Activated naive CD4-positive, alpha-beta T cell treated with Interleukin-2 at 50 U/mL for 16 hours (primary cell): ENCODE measurements at places on chromosomes 2 and 18.

DNA sequence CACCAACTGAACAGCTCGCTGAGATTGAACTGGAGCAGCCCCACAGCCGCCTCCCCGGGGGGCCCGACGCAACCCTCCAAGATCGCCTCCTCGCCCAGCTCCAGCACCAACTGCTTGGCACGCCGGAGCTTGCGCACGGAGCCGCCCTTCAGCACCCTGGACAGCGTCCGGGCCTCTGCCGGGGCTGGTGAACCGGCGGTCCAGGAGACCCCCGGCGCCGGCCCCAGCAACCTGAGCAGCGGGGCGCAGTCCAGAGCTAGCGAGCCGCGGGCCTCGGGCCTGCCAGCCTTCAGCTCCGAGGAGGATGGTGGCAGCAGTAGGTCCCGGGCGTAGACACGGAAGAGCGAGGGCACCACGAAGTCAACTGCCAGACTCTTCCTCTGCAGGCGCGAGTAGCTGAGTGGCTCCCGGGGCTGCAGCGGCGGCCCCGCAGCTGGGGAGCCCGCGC lies 1.2 kb downstream of the ALK start:
- peak; percentile 30 for DNase-seq

DNA sequence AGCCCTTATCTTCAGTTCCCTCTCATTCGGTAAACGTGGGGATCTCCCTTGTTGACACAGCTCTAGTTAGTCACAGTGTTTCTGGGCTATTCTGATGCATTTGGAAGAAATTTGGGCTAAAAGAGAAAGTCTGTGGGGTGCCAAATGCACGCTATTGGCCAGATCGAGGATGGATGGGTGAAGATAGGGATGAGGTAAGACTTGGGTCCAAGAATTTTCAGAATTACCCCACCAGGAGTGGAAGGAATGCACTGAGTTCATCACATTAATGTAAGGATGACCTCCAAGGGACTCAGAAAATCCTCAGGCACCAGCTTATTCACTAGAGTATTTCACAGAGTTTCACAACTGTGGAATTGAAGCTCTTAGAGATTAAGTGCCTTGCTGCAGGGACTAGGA lies 49.3 kb downstream of the NRP2 start:
- no peak for DNase-seq

GRCh38 chr2:138015494-138015893 lies 51.2 kb downstream of the HNMT start:
- no peak for DNase-seq

- no peak for DNase-seq
Measured at GRCh38 chr18:54151376-54151775, 73.1 kb downstream of the MBD2 start.

GRCh38 chr2:43075054-43075593 lies 151.3 kb downstream of the ZFP36L2 start:
- DNase-seq = no peak

- DNase-seq = no peak
Measured at GRCh38 chr18:8412117-8412516, 197.1 kb upstream of the RAB12 start.

DNA sequence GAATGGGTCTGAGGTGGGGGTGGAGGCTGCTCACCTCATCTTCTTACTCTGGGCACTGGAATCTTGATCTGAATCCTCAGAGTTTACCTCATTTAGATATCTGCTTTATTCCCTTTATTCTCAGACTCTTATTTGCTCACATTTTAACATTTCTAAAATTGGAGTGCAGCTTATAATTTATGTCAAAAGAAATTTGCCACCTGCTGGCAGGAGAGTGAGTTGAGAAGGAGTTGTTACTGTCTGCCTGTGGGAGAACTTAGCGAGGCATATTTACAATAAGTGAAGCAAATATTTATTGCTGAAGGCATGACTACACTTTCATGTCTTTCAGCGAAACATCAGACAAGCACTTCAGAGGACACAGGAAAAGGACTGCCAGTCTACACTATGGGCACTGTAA lies 16.4 kb upstream of the KIAA2012 start:
- no peak for DNase-seq

DNA sequence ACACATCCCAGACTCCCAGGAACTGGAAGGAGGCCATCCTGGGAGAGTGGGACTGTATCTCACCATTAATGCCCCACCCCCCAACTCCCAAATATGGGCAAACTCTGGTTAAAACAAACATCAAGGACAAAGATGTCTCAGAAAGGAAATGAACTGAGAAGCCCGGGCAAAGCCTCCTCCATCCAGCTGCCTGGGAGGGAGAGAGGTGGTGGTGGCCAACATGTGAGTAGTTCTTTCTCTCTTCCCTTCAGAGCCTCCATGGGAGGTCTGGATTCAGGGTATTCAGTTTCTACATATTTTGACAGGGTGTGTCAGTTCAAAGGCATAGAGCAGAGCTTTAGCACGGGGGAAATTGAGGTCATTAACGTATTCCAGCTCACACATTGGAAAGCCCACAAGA lies 57.5 kb downstream of the CXCR4 start:
- DNase-seq = no peak

DNA sequence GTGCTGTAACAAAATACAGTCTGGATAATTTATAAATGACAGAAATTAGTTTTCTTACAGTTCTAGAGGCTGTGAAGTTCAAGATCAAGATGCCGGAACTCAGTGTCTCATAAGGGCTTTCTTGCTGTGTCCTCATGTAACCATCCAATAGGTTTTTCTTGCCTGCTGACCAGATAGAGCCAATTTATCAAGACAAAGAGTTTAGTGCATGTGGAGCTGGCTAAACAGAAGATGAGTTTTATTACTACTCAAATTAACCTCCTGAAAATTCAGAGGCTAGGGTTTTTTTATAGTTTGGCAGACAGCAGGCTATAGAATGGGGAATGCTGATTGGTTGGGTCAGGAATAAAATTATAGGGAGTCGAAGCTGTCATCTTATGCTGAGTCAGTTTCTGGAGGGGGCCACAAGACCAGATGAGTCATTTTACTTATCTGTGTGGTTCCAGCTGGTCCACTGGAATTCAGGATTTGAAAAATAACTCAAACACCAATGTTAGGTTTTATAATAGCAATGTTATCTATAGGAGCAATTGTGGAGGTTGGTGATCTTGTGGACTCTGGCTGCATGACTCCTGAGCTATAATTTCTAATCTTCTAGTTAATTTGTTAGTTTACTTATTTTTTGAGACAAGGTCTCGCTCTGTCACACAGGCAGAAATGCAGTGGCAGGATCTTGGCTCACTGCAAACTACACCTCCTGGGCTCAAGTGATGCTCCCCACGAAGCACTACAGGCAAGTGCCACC lies 3.2 kb upstream of the PDK1 start:
- DNase-seq = no peak

DNA sequence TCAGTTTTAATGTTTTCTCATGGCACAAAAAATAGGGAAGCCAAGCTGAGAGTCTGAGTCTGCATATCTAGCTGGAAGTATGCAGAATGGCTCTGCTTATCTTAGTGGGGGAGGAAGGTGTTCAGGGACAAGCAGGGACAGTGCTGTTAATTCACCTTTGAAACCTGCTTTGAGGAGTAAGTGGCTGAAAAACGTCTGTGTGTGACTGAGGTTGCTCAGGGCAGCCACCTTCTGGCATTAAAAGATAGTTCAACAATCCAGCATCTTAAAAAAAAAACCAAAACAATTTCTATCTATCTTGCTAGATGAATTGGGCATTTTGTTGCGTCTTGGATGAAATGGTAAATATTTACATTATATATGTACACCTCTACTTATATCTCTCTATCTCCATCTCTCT lies 2.0 kb upstream of the TRPM8 start:
- DNase-seq = no peak

DNA sequence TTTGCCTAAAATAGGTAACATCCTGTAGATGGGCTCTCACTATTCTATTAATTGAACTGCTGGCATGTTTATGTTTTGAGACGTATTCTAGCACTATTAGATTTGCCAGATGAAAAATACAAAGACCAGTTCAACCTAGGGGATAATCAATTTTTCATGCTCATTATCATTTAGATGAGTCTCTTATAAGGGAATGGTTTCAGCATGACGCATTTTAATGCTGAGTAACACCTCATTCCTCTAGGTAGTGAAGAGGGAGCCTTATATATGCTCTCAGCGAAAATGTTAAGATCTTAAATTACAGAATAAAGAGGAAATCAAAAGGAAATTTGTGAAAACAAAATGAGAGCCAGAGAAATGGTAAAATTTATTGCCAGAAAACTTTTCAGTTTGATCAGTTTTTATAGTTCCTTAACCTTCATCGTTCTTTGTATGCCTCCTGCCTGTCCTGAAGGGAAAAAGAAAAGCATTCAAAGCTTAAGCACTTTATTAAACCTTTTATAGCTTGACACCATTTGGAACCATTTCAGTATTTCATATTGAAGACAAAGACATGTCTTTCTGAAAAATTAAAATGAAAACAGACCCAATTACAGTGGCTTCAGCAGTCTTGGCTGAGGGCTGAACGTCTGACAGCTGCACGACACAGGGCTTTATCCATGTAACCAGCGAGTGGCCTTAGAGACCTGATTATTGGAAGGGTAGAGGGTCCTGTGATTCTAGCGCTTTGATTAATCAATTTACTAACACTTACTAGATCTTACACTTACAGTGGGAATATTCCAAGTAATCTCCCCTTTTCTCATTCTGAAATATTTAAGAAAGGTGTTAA lies 112.8 kb downstream of the ADCYAP1 start:
- DNase-seq = no peak

DNA sequence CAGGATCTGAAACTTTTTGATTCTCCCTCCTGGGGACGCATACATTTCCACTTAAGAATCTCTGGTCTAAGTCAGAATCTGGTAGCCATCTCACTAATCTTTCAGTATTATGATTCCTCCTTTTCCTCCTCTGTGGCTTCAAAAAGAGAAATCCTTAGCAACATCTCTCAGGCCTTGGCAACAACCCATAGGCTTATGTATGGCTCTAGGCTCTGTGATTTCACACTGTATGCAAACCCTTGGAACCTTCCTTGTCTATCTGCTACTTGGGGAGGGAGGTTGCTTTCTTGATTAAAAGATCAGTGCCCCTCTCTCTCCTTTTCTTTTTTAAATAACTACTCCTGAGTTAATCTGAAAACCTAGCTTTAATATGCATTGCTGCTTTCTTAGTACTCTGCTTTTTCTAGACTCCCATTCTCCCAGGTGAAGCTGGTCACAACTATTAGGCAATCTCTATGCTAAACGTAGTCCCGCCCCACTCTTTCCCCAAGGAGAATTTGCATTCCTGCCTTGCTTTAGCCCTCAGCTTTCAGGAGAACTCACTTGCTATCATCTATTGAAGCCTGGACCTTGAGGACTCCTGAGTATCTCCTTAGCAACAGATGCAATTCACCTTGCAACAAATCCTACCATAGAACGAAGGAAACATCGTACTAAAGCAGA lies 72.2 kb upstream of the L3MBTL4 start:
- no peak for DNase-seq

DNA sequence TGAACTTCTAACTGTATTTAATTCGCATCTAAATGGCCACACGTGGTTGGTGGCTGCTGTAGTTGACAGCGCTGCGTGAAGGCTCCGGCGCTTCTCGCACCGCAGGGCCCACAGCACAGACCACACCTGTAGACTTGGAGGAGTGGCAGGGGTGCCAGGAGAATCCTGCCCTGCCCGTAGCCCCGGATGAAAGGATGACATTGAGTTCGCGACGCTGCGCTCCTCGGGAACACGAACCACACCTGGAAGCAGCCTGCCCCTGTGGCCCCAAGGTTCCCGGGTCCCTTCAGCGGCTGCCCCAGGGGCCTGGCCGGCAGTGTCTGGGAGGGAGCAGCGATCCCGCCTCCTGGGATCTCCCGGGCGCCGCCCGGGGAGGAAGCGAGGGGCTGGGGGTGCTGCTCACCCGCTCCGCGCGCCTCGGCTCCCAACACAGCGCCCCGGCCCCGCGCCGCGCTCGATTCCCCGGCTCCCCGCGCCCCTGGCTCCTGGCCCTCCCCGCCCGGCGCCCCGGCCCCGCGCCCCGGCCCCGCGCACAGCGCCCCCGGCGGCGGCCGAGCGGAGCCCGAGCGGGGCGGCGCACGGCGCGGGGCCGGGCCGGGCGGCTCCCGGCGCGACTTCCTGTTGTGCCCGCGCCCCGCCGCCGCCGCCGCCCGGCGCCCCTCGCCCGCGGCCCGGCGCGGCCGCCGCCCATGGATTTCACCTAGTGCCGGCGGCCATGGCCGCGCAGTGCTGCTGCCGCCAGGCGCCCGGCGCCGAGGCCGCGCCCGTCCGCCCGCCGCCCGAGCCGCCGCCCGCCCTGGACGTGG lies at the start of gene RNPEPL1:
Gene RNPEPL1 (plus strand): TSS at position 613 of the 806 bp plus-strand sequence. CDS start 103 bp downstream, at position 716.
- DNase-seq = peak; percentile 56

- no peak for DNase-seq
Measured at GRCh38 chr2:224151161-224151560, 112.1 kb upstream of the SERPINE2 start.

DNA sequence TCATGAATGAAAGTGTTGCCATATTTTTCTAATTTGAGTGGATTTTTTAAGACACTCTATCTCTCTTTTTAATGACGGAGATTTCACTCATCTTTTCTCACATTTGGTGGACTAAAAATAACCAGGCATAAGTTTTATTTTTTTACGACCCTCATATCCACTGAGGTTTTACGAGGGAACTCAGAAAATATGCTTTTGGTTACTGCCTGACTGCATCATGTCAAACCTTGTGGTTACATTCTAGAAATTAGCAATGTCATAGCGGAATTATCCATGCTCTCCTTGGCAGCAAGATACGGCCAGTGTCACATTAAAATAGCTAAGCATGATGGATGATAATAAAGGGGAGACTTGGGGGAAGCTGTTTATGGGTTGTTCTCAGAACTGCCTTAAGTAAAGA lies 428.6 kb upstream of the FSHR start:
- DNase-seq = no peak

- DNase-seq = no peak
Measured at GRCh38 chr18:26940744-26941398, 75.4 kb upstream of the AQP4 start.

DNA sequence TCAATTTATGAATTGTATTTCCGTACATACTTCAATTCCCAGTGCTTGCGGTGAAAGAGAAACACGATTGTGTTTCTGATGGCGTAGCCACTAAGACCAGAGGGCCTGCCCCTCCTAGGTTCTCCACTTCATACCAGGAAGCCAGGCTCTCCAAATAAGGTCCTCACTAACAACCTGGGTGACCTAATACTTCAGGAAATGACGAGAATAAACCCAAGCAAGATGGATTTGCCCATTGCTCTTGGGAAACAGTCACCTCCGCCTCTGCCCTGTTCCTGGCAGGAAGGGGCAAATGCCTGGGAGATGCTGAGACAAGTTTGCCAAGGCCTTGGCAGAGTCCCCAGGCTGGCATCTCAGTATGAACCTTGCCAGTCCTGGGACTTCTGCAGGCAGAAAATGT lies 41.8 kb downstream of the TTC32 start:
- no peak for DNase-seq

DNA sequence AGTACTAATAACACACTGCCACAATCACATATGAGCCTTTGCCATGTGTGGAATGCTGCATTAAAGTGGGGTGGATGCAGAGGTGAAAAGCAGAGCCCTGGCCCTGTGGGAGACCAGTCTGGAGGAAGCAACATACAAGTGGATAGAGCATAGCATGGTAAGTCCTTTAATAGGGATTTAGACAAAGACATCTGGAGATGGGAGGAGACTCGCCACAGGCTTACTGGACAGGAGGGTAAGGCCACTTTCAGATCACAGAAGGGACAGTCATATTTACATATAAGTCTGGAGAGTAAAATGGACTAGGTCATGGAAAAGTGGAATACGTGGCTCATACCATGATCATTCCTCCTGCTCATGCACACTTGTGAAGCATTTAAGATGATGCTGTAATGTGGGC lies 84.3 kb downstream of the PPP1R1C start:
- DNase-seq = no peak
